ENCODE measurements at places on chromosomes 16 and 17.

DNA sequence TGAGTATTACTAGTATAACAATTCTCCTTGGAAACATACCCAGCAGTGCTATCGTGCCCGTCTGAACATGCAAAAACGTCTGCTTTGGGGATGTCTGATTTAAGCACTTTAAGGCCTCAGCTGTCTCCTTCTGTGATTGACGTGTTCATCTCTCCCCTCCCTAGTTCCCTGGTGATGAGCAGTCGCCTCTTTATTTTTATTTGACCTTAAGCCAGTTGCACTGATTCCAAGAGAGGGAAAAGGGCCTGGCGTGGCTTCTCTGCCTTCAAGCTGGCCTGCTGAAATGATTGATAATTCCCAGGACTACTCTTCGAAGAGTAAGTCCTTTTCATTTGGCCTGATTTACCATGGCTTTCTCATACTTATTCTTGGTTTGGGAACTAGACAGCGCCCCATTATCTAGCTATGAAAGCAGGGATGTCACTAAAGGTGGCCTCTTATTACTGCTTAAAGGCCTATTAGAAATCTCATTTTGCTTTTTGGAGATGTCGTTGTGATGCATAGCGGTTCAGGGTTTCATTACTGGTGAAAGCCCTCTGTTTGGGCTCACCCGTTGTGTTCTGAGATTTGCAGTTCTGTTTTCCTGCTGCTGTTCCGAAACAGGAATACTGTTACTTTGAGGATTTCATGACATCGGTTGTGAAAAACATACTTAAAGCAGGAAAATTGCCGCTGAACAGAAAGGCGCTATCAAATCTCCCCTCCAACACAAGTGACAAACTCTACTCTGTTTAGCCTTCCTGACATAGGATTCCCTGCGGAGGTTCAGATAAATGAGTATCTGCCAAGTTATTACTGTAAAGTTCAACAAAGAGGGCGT lies 65.5 kb downstream of the IQCK start:
- peak; percentile 3 for DNase-seq

DNA sequence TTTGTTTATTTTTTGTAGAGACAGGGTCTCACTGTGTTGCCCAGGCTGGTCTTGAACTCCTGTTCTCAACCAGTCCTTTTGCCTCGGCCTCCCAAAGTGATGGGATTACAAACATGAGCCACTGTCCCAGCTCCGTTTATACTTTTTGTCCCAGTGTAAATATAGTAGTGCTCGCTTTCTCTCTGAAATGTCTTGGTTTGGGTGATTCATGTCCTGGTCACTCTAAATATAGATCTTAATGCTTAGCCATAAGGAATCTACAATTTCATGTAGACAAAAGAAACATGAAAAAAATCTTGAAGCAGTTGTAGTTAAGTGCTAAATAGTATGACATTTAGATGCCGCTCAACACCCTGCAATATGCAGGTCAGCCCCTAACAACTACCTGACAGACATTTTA lies 126.9 kb downstream of the KATNIP start:
- peak; percentile 11 for DNase-seq

DNA sequence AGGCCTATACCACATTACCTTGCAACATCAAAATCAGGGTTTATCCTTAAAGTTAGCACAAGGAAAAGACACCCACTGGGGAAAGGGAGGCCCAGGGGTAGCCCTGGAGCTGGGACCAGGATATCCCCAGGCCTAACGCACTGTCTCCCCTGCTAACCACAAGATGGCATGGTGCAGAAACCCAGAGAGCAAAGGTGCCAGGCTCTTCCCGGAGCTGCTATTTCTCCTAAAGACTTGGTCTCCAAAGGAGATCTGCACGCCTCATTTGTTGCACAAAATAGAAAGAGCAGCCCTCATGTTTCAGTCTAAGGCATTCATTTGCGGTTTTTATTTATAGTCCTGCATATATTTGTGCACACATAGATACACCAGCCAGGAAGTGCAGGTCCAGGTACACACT lies 408.6 kb downstream of the SOX9 start:
- DNase-seq = no peak

DNA sequence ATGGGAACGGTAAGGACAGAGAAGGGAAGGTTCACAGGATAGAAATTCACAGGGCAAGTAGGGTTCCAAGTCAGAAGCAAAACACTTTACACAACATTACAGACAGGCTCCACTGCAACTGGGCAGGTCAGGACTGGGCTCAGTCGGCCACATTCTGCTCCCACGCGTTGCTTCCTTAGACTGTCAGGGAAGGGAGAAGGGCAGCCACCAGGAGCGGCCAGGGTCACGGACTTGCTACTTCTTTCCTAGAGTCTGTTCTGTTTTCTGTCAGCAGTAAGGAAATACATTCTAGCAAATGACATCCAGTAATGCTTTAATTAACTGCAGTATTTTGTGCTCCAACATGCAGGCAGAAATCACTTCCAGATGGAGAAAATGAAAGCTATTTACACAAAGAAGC lies 160.3 kb upstream of the RPH3AL start:
- DNase-seq = peak; percentile 56

GRCh38 chr17:27904534-27905446 lies 11.6 kb upstream of the LYRM9 start:
- no peak for DNase-seq

DNA sequence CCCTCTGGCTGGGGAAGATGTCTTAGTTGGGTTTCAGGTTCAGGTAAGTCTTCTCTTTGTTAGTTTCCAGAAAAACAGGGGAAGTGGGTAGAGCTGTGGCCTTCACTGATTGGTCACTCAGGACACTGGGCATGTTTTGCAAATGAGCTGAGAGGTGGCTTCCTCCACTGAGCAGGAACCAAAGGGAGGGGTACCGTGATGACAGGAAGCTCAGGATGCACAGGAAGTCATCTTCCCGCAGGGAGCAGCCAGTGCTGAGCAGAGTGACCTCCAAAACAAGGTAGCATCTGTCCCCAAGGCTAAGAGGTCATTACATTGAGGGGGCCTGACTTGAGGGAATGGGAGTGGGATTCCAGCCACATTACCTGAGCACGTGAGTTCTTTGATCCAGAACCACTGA lies 5.6 kb downstream of the NT5C start:
- no peak for DNase-seq

- DNase-seq = no peak
Measured at GRCh38 chr17:17605729-17606088, 14.2 kb upstream of the PEMT start.

- DNase-seq = no peak
Measured at GRCh38 chr17:3514873-3515272, 39.1 kb downstream of the ASPA start.

- no peak for DNase-seq
Measured at GRCh38 chr16:11326737-11327276, 18.5 kb upstream of the RMI2 start.

- no peak for DNase-seq
Measured at GRCh38 chr16:48291303-48291702, 44.0 kb upstream of the ABCC11 start.

DNA sequence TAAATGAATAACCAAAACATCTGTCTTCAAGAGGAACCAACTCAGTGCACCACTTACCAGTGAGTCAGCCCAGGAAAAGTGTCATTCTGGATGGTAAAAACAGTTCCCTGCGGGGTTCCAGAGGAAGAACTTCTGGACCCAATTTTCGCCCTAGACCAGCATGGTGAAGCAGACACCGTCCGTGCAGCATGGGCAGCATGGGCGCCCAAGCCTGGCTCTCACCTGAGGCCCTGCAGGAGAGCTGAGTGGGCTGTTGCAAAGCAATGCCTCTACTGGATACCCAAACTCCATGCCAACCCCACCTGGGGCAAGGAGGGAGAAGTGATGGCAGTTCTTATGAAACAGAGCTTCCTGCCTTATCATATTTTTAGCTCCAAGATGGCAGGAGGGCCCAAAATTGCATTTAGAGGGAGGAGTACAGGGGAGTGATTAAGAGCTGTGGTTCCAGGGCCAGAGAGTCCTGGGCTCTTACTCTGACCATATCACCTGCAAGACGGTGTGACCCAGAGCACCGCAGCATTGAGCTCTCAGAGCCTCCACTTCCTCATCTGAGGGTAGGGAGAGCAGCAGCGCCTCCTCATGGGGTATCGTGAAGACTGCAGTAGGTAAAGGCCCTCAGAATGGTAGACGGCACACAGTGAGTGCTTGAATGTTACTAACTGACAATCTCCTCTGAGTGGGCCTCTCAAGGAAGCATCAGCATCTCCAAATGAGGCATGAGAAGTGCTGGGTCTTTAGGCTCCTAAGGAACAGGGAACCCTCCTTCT lies 16.6 kb upstream of the INPP5K start:
- DNase-seq = no peak

DNA sequence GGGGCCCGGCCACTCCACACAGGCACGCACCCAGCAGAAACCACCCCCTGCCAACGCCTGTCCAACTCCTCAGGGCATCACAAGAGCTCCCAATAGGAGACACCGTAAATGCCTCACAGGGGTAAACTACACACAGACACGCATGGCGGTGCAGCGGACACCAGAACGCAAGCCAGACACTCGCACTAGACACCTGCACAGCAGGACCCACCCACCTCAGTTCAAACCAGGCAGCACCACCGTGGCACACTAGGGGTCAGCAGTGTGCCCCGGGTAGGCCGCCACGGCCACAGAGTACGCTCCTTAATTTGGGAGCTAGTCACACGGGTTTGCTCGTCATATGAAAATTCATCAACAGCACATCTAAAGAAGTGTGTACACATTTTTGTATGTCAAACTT lies 3.4 kb downstream of the SLC38A10 start:
- DNase-seq = no peak

DNA sequence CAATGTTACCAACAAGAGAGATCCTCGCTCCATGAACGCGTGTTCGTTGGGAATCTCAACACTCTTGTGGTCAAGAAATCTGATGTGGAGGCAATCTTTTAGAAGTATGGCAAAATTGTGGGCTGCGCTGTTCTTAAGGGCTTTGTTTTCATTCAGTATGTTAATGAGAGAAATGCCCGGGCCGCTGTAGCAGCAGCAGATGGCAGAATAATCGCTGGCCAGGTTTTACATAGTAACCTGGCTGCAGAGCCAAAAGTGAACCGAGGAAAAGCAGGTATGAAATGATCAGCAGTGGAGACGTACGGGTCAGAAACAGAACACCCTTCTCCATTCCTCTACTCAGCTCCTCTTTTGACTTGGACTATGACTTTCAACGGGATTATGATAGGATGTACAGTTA lies 13.3 kb downstream of the SOCS1 start:
- no peak for DNase-seq

- no peak for DNase-seq
Measured at GRCh38 chr17:13387952-13388351, 213.8 kb downstream of the HS3ST3A1 start.

GRCh38 chr17:71232801-71233559 lies 887.8 kb upstream of the SOX9 start:
- no peak for DNase-seq

GRCh38 chr16:69476920-69477443 lies 52.6 kb downstream of the CYB5B start:
- peak; percentile 89 for DNase-seq

GRCh38 chr17:37118366-37119137 lies 169.8 kb downstream of the AATF start:
- DNase-seq = no peak

- DNase-seq = no peak
Measured at GRCh38 chr16:49854796-49855203, 1.1 kb downstream of the ZNF423 start.

GRCh38 chr17:80389011-80389995 lies 25.7 kb upstream of the ENDOV start:
- DNase-seq = no peak

- no peak for DNase-seq
Measured at GRCh38 chr17:70717042-70717441, 547.7 kb downstream of the KCNJ2 start.

DNA sequence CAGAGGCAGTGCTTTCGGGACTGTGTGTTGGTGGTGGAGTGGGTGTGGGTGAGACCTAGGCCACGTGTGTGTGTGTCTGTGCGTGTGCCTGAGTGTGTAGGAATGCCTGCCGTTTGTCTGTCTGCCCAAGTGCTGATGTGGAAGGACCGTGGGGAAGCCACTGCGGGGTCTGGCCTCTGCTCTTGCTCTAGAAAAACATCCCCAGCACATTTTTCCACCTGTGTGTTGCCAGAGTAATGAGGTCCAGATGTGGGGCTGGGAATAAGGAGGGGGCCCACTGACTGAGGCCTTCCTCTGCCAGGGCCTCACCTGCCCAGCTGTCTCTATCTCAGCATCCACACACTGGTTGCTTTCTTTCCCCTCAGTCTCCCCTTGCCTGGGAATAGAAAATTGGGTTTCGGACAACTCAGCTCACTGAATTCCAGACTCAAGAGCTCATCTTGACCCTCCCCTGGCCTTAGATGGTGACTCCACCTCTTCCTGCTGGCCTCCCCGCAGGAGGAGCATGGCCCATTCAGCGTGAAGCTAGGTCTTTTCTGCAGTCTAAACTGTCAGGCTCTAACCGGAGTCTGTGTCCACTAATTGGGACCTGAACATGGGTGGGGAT lies 7.6 kb downstream of the SGCA start:
- DNase-seq = peak; percentile 44
